DMS79 (cell line): ENCODE measurements at places on chromosomes 7 and 10.

DNA sequence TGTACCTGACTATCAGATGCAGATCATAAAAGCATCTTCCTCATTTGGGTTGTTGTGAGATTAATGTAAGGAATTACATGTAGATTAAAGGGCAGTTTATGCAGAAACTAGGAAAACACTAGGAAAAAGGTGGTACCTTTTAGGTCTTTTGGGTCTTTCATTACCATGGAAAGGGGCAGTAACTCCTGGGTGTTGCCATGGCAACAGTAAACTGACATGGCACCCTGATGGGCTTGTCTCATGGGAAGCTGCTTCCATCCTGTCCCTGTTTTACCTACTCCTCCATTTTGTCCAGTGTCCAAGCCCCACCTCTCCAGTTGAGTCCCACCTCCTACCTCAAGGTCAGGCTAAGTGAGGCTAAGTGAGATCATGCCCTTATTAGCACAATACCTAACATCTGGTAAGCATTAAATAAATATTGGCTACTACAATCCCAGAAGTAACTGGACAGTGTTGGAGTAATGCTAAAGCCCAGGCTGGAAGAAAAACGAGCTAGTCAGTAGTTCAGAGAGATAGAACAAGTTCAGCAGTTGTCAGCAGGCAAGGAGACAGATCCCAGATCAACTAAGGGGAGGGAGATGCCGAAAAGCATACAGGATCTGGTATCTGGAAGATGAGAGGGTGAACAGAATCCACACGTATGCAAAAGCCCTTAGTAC, 240.0 kb upstream of the AUTS2 start:
- no peak for DNase-seq

DNA sequence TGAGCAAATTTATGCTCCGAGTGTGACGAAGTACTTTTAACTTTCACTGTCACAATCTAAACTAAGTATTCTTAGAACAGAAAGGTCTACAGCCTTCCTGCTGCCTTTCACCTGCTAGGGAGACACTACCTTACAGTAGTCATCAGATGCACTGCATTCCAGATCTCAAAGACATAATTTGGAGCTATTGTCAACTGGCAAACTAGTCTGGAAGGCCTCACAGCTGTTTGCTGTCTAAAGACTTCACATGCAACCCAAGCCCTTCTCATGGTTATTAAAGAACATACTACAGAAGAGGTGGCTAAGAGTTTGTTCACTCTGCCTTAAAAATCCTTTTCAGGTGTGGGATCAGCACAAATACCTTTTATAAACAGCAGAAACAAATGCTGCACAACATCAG, 91.8 kb upstream of the KCNIP2 start:
- no peak for DNase-seq

- no peak for DNase-seq
These were observed 10.4 kb downstream of the TNS3 start for GRCh38 chr7:47571331-47572093.

DNA sequence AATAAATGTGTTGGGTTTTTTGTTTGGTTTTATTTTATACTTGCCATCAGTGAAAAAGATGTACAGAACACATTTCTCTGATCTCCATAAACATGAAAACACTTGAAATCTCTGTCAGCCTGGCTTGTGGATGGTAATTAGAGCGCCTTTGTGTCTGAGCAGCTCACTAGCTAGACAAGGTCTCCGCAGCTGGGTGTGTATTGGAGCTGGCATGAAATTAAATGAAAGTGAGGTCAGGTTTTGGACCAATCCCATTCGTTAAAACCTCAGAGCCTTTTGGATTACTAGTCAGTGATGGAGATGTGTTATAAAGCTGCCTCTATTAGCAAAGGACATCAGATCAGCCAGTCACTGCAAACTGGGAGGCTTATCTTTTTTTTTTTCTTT, 2.7 kb downstream of the FRAT1 start:
- DNase-seq, result peak; percentile 62

- no peak for DNase-seq
These were observed 7.8 kb downstream of the AFAP1L2 start for GRCh38 chr10:114396464-114396863.

DNA sequence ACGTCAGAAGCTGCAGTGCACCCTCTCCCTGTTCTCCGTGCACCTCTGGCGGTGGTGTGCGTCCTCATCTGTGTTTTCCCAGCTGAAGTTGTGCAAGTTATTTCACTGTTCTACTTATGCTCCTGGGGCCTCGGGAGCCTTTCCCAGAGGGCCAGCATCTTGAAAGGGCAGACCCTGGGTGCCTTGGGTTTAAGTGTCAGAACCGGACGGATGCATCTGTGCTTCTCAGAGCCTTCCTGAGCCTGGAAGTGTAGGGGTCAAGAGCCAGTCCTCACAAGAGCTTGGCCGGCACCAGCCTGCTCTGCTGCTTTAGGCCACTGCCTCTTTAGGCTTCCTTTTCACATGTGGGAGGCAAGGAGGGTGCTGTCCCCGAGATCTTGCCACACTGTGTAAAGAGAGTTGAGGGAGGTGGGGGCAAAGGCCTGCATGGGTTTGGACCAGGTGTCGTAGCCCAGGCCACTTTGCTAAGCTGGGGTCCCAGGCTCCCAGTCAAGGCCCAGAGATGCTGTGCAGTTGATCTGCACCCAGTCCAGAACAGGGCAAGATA, 128.9 kb upstream of the NPS start:
- no peak for DNase-seq

DNA sequence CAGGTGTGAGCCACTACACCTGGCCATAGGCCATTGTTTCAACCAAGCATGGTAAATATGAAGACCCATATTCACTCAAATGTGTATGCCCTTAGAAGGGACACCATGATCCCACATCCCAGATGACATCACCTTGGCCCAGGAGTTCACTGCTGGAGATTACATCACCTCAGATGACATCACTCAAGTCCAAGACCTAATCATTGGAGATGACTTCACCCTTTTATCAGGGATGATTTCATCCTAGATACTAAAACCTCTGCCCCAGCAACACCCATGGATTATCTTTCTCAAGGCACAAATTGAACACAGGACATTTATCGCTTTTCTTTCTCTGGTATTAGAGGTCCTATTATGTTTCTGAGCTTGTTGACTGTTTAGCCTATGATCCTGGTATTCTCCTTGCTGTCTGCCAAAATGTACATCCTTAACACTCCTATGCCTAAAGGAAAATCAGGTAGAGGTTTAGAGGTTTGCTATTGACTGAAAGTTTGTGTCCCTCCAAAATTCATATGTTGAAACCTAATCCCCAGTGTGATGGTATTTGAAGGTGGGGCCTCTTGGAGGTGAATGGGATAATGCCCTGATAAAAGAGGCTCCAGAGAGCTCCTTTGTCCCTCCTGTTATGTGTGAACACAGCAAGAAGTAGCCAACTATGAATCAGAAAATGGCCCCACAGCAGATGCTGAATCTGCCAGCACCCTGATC, 9.8 kb upstream of the CYP2C18 start:
- no peak for DNase-seq

- DNase-seq, result peak; percentile 95
These were observed 30.3 kb downstream of the CACNA2D1 start for GRCh38 chr7:82413237-82413636.

- no peak for DNase-seq
These were observed 642.9 kb upstream of the ADARB2 start for GRCh38 chr10:2380218-2380617.

DNA sequence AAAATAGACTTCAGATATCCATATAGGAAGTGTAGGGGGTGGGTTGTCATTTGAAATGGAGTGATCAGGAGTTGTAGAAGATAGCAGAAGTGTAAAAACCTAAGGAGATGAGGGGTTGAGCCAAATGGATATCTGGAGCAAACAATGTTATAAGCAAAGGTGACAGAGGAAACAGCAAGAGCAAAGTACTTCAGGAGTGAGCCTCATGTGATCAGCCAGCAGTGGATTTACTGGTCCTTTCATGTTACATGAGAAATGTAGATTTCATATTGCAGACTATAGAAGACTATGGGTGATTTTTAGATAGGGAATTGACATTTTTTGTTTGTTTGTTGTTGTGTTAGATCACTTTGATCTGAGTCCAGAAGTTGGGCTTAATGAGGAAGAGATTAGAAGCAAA, 47.7 kb downstream of the GNAT3 start:
- DNase-seq, result no peak

DNA sequence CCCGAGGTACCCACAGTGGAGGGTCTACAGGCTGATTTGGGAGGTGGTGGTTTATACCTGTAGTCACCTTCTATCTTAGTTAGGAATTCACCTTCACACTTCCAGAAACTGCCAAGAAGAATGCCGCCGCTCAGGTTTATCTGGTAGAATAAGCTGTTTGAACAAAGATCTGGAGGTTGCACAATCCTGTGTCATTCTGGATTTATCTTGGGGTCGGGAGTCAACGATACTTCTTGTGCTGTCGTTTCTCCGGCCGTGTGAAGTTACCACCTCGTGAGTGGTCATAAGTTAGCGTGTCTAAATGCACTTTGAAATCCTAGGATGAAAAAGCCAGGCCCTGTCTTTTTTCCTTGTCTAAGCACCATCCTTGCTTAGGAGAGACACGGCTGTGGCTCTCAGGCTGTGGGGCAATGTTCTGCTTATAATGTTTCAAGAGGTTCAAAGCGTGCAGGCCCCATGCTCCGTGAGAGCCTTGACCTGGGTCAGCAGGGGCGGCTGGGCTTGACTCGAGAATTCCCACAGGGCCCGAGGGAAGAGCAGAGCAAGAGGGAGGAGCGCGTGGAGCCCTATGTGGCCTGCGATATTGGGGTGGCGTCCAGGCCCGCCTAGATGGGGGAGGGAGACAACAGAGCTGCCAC, 35.5 kb downstream of the GRIFIN start:
- no peak for DNase-seq

DNA sequence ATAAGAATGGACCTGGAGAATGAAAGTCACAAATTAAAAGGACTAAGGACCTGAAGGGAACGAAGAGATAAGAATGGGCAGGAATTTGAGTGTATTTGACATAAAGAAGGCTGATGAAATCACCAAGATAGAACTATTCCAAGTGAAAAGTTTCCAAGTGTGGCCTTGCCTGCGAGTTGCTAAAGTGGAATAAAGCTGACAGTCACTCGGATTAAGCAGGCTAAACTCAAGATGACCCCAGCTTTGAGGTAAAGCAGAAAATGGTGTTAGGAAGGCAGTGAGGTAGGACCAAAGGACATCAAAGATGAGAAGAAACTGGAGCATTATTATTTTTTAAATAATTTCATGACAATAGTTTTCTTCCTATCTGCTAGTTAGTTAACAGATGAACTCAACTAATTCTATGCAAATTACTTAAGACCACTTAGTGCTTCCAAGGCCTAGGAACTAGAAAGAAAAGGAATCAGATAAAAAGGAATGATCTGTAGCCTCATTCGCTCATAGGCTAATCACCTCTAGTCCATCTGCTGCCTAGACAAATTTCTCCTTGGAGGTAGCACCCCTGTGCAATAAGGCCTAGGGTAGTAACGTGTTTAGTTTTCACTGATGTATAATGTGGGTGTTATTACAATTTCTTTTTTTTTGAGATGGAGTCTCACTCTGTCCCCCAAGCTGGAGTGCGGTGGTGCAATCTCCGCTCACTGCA, 34.5 kb downstream of the EZH2 start:
- DNase-seq, result no peak

DNA sequence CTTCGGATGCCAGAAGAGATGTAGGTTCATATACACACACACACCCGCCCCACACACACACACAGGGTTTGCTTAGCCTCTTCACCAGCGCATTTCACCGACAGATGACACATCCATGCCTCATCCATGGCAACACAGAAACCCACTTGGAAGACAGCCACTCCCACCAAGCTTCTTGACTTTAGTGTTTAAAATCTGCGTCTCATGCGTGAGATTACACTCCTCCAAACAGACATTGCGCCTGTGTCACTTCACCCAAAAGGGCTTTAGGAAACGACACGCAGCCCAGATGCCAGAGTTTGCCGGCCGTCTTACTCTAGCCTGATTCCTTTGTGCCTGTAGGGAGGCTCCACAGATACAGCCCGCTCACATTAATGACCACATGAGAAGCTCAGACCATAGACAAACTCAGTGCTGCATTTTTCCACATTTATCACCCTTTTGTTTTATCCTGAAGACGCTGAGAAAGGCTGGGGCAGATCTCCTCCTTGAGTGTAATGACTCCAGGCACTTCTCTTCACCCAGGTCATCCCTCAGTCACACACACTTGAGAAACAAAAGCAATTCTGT, 73.8 kb downstream of the DIP2C start:
- no peak for DNase-seq

DNA sequence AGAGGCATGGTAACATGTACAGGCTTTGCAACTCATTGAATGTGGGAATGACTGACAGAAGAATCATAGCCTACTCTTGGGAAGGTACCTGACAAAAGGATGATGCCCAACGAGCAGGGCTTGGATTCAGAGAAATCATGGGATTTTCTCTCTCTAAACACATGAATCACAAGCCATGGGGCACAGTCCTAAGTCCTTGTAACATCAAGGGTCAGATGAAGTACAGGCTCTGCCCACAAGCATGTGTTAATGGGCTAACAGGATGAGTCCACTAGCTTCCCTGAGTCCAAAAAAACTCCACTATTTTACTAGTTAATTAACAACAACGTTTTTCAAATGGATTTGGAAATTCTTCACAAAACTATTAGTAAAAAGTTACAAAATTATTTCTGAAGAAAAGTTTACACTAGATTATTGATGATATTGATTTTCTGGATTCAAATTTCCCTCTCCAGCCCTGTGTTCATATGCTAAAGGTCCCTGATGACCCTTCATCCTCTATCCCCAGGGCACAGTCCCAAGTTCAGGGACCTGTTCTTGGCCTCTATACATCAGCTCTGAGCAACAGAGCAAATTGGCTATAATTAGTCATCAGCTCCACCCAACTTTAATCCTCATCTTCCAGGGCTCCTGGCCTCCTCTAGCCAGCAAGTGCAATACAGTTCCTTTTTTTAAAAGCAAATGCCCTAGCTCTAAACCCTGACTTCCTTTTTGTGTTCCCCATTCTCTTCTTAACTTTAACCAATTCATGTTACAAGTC, 99.8 kb downstream of the GSAP start:
- no peak for DNase-seq

GRCh38 chr7:131066635-131067034, 261.0 kb upstream of the MKLN1 start:
- DNase-seq, result no peak

DNA sequence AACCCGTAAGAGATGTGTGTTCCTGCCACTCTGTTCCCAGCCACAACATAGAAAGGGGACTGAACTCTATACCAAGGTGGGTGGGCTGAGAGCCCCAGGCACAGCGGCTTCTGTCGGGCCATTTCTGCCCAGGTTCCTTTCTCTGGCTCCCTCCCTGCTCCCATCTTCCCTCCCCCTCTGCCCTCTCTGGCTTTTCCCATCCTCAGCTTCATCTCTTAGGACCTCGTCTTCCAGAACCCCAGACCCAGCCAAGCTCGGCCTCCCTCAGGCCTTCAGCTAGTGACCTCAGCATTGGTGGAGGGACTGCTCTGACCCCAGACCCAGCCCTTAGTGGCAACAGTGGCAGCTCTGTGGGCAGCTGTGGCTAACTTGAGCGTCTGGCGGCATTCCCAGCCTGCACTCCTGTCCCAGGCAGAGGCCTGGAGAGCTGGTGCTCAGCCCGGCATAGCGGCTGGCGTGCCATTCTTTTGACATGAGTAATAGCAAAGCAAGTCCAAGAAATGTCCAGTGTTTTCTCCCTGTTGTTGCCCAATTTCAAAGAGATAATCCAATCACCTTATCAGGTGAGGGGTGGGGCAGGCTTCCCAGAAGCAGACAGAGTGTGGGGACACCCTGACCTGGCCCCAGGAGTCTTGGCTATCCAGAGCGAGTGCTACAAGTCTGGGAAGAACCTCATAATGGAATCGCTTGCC, 15.9 kb downstream of the PTPRE start:
- DNase-seq, result no peak
